Peyer's patch (tissue), 4 donors: ENCODE measurements at places on chromosomes 11 and 22.

- no peak for DNase-seq
These were observed 24.6 kb downstream of the PPM1F start for GRCh38 chr22:21928048-21928447.

- peak; percentile 81 for DNase-seq
These were observed 3.6 kb upstream of the GAS2L1 start for GRCh38 chr22:29302681-29303465.

DNA sequence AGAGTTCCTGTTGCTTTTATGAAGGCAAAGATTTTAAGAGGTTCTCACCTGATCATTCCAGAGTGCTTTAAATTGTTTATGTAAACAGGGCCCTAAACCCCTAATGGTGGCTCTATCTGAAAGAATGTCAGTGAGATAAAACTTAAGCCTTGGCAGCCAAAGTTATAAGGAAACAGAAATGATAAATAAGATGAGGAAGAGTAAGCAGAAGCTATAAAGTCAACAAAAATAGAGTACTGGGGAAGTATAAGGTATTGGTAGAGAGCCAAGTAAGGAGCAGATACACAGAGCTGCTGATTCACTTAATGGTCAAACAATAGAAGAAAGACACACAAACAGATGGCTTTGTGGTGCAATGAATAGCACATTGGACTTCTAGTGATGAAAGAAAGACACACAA is 37.9 kb downstream of the TMPRSS5 start:
- no peak for DNase-seq

GRCh38 chr22:21734540-21735199 is 924 bp downstream of the YPEL1 start:
- DNase-seq = peak; percentile 28

DNA sequence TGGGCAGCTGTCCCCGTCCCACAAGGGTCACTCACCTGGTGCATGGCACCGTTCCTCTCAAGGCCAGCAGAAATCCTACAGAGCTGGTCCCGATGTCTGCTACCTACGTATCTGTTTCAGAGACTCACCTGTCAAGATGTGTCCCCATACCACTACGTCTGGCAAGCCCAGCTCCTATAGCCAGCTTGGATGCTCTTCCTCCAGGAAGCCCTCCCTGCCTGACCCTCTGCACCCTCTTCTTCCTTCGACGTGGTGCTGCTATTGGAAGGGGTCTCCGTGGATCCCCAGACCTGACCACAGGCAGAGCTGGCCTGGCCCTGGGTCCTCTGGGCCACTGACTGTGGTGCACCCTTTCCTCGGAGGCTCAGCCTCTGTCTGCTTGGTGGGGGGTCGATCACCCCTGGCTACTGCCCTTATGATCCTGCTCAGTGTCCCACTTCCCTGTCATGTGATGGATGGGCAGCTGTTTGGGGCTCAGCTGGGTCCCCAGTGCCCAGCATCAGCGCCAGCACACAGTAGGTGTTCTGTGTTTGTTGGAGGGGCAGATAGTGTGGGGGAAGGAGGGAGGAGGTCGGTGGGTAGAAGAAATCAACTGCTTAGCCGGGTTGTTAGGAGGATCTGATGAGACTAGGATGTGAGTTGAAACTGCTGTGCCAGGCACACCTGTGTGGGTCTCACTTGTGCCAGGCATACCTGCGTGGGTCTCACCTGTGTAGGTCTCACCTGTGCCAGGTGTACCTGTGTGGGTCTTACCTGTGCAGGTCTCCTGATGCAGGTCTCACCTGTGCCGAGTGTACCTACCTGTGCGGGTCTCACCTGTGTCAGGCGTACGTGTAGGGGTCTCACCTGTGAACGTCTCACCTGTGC is 21.7 kb upstream of the ARHGAP8 start:
- DNase-seq = no peak

DNA sequence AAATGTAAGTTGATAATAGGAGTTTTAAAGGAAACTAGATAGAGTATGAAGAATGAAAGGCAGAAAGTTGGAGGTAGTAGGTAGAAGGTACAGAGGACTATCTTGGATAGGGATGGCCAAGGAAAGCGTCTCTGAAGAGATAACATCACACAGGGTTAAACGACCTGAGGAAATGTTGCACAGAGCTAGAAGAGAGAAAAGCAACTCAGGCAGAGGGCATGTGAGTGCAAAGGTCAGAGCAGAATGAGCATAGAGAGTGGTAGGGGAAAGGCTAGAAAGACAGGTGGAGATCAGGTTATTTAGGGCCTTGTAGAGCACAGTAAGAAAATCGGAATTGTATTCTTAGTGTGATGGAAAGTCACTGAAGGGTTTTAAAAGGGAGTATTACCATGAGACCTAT is 232.0 kb downstream of the SOX6 start:
- no peak for DNase-seq

GRCh38 chr11:94934846-94935245 is 38.5 kb downstream of the CWC15 start:
- DNase-seq = no peak

DNA sequence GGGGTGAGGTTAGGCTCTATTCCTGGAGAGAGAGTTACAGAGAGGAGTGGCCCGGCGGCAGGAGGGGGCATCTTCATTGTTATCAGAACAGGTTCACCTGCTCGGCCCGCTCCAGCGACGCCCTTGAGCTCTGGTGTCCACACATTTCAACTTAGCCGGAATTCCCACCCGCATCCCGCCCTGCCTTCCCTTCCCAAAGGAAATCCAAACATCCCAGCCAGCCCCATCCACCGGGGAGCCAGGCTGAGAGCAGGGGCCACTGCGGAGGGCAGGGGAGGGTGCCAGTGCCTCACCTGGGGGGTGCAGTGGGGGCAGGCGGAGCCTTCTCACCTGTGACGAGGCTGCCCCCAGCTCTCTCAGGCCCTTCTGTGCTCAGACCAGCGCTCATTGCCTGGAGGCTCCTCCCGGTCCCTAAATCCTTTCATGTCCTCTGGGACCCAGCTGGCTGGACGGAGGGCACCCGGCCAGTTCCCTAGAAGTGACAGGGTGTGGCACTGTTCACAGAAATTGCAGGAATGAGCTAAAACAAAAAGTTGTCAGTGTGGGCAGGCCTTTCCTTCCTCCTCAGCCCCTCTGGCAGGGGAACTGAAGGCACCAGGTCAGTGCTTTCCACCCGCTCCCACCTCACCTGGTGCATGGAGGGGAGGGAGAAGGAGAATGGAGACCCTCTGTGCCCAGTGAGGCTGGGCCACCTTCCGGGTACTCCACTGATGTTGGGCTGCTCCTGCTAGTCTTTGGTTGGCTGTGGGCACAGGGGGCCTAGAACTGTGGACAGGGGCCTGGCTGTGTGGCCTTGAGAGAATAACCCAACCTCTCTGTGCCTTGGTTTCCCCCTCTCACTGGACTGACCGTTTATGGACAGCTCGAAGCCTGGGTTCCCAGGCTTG is 2.2 kb upstream of the MRGPRG start:
- no peak for DNase-seq

GRCh38 chr11:34148504-34149165 is 43.2 kb downstream of the NAT10 start:
- no peak for DNase-seq

DNA sequence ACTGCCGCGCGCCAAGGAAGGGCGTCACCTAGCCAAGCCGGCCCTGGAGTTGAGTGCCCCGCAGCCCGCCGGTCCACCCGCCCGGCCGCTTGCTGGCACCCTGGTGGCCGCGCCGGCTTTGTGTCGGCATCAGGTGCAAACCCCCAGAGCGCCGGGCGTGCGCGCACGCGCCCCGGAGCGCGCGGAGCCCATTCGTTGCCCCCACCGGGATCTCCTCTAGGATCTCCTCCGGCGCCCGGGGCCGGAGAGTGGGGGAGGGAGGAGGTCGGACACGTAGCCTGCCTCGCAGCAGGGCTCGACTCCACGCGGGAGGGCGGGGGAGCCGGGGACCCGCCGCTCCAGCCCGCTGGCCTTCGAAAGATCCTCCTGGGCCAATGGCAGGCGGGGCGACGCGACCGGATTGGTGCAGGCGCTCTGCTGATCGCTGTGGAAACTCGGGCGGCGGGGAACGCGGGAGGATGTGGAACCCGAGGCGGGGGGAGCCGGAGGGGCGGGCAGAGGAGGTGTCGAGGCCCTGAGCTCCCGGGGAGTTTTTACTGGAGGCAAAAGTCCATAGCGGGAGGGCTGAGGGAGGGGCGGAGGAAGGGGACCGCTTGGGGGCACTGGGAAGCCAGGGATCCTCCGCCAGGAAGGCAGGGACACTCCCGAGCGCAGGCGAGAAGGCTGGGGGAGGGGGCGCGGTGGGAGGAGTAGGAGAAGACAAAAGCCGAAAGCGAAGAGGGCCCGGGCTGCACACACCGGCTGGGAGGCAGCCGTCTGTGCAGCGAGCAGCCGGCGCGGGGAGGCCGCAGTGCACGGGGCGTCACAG is at the start of gene FADS2:
Gene FADS2, plus strand, starts transcription at position 730 of the 808 bp plus-strand sequence. CDS start 91 bp downstream, outside the sequence.
- peak; percentile 82 for DNase-seq

DNA sequence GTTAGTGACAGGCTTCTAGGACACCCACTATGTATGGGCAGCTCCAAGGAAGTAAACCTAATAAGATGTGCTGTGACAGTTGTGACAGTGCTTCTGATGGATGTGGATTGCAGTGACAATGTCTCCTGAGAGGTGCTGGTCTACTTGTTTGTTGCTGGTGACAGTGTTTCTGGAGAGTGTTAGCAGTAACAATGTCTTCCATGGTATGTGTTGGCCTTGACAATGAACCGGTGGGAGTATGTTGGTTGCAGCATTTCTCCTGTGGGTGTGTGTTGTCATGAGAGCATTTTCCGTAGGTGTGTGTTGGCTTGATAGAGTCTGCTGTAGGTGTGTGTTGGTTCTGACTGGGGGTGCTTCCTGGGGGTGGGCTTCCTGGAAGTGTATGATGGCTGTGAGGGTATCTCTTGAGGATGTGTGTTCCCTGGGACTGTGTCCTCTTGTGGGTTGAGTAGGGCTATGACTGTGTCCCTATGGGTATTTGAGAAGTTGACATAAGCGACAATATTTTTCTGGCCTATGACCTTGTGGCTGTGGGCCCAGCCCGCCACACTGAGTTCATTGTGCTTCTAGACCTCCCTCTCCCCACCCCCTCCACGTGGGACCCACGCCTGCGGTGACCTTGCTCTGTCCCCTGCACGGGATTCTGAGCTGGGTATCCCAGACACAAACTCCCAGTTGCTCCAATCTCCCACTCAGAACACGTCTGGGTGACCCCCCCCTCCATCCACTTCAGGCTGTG is 1.2 kb downstream of the DCHS1 start:
- DNase-seq = no peak

GRCh38 chr11:30698425-30698824 is 112.3 kb upstream of the MPPED2 start:
- DNase-seq = no peak

- DNase-seq = no peak
These were observed 83.9 kb upstream of the EED start for GRCh38 chr11:86160541-86161149.

- no peak for DNase-seq
These were observed 6.7 kb downstream of the LRFN4 start for GRCh38 chr11:66863428-66864125.

DNA sequence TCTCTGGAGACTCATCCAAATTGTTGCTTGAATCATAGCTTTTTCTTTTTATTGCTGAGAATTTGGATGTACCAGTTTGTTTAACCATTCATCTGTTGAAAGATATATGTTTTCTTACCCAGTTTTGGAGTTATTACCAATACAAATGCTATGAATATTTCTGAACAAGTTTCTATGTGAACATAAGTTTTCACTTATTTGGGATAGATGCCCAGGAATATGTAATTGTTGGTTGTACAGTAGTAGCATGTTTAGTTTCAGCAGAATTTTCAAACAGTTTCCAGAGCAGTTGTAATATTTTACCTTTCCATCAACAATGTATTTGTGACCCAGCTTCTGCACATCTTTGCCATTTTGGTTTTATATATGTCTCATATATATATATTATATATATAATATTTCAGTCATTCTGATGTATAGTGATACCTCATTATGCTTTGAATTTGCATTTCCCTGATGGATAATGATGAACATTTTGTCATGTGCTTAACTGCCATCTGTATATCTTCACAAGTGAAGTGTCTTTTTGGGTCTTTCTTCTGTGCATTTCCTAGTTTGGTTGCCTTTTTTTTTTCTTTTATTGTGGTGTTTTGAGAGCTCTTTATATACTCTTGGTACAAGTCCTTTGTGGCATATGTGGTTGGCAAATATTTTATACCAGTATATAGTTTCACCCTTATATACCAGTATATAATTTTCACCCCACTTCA is 118.8 kb downstream of the LUZP2 start:
- no peak for DNase-seq
